ENCODE measurements at places on chromosomes 7 and 10.

DNA sequence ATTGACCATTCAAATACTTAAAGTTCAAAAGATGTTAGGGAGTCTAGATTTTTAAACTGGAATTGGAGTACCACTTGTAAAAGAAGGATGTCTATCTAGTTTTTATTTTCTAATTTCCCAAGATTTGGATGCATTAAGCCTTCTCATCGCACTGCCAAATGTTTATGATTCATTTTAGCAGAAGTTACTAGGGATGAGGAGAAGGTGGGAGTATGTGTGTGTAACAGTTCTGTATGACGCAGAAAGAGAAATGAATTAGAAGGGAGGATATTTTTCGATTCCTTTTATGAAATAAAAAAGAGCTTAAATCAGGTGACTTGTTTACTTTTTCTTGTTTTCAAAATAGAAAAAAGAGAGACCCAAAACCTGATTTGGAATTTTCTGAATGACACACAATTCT is 6.8 kb upstream of the SLK start:
- no peak for DNase-seq

- no peak for DNase-seq
These were observed 220.6 kb downstream of the ADRA2A start for GRCh38 chr10:111297351-111297848.

- DNase-seq: no peak
These were observed 2.5 kb upstream of the TMEM178B start for GRCh38 chr7:141071260-141071854.

DNA sequence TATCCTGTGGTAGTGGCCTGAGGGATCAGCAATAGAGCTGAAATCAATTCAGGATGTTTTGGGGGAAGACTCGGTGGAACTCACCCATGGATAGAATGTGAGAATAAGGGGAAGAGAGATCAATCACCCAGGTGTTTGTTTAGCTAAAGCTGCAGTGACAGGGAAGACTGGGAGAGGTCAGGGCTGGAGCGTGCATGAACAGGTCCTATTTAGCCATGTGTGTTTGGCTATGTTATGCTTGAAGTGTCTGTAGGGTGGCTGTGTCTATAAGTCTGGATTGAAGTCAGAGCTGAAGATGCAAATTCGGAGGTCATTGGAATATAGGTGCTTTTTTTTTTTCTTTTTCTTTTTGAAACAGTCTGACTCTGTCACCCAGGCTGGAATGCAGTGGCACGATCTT is 4.6 kb downstream of the ATP6V1F start:
- no peak for DNase-seq

- no peak for DNase-seq
These were observed 33.2 kb downstream of the PITRM1 start for GRCh38 chr10:3139216-3139910.

GRCh38 chr7:155533120-155533826 is 13.1 kb downstream of the CNPY1 start:
- no peak for DNase-seq

DNA sequence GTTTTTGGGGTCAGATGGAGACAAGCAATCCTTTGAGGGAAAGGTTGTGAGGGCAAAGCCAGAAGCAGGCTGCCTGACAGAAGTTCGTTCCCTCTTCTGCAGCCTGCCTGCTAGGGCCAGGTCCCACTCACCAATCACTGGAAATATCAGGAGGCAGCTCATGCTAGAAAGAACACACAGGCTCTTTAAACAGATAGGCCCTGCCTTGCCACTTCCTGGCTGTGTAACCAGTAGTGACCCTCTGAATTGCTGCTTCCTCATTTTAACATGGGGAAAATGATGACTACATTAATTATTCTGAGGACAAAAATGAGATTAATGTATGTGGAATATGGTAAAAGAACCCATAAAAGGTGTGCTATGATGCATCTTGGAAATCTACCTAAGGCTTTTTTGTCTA is 50.5 kb upstream of the MRLN start:
- no peak for DNase-seq

- no peak for DNase-seq
These were observed 100.7 kb downstream of the GNAI1 start for GRCh38 chr7:80235334-80235733.

- DNase-seq: no peak
These were observed 58.3 kb upstream of the COMTD1 start for GRCh38 chr10:75294031-75294437.

DNA sequence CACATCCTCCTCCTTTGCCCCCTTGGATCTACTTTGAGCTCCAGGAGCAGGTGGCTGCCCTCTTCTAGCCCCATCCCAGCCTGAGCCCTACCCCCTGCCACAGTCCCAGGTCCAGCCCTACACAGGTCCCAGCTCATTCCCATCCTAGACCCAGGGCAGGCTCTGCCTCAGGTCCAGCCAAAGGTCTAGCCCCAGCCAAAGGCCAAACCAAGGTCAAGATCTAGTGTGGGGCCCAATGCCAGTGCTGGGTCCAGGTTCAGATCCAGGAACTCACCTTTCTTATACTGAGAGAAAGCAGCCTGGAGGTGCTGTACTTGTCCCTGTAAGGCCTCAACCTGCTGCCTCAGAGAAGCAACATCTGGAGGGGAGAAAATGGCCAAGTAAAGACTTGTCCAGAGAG is 8.5 kb downstream of the SFTPD start:
- DNase-seq: no peak

DNA sequence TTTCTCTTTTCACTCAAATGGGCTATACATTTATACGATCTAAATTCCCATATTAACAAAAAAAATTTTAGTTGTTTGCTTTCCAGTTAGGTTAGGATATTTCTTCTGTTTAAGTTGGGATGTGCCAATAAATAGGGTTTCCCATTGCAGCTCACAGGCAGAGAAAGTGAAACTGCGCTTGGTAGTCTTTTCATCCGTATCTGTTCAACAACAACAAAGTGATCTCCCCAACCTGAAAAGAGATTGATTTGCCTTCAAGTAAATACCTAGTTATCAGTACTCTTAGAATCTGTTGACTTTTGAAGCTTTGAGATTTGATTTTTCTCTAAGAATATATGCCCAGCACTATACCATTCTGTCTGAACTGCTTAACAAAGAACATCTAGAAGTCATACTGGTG is 143.4 kb downstream of the DYNC1I1 start:
- no peak for DNase-seq

DNA sequence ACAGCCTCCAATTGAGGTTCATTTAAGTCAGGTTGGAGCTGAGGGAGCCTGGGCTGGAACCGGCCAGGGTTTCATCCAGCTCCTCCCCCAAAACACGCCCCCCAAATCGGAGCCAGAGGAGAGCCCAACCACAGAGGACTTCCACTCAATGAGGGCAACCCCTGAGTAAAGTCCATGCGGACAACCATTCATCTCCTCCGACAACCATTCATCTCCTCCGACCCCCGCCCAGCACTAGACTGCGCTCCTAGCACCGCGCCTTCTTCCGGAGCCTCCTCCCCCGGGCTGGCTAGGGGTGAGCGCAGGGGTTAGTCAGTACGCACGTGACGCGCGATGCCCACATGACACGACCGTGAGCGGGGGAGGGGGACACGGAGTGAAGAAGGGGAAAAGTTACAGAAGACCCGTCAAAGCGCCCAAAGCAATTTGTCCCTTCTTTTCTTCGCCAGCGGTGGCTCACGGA is 1.4 kb downstream of the MAGI2 start:
- DNase-seq: no peak

- no peak for DNase-seq
These were observed 156.0 kb downstream of the GLI3 start for GRCh38 chr7:42080841-42081586.

- DNase-seq: no peak
These were observed 45.2 kb downstream of the MTERF1 start for GRCh38 chr7:91835091-91835825.

GRCh38 chr10:130221456-130222375 is 85.5 kb downstream of the GLRX3 start:
- DNase-seq: no peak

DNA sequence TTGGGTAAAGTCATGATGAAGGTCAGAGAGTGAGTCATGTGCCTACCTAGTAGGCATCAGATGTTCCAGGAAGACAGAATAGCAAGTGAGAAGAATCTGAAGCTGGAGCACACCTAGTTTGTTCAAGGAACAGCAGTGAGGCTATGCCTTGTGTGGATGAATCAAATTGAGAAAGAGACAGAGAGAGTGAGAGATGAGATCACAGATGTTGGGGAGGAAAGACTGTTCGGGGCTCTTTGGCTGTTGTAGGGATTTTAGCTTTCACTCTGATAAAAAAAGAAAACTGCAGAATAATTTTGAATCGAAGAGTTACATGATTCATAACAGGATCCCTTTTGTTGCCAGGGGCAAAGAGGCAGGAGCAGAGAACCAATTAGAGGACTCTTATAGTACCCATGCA is 6.3 kb downstream of the LIPF start:
- DNase-seq: no peak

GRCh38 chr7:781186-781849 is 51.0 kb upstream of the SUN1 start:
- DNase-seq: no peak

GRCh38 chr10:19993714-19994315 is 177.6 kb downstream of the PLXDC2 start:
- no peak for DNase-seq

DNA sequence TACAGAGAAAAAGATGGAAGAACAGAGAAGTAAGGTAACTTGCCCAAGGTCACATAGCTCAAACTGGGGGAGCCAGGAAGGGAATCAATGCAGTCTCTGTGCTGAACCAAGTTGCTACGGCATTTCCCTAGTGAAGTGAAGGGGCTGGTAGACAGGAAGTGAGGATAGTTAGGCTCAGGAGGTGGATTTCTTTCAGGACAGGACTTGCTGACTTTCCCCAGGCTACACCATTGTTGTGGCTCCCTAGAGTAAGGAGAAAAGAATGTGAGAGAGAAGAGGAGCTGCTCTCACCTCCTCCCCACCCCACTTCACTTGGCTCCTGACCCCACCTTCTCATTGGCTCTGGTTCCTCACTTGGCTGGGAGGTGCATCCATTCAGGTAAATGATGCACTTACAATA is 316.9 kb downstream of the INHBA start:
- no peak for DNase-seq

DNA sequence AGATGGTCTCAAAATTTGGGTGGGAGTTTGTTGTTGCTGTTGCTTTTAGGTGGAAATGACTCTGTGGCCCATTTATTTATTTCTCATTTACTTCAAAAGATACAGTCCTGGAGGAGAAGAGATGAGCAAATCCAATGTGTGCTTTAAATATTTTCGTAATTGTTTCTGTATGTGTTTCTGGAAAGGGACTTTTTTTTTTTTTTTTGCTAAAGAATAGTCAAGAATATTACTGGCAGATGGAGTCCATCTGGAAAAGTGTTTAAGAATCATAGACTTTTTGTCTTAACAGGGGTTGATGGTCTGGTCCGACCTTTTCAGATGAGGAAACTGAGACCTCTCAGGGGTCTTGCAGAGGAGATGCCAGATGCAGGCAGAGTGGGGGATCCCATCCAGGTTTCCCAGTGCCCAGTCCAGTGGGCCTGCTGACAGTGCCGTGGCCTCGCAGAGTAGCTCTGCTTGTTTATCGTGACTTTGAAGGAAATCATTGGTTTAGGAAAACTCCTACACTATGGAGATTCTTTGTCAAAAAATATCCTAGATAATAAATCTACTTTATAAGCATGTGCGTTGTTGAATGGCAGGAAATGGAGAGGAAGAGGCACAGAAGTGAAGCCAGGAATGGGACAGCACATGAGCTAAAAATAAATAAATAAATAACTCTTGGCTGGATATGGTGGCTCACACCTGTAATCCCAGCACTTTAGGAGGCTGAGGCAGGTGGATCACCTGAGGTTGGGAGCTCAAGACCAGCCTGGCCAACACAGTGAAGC is 164.3 kb upstream of the SVIL start:
- no peak for DNase-seq
